Hepatocyte (in vitro differentiated cells): ENCODE measurements at places on chromosomes 1 and 21. TPM values are rescaled to one million over a fixed set of nuclear protein-coding genes. Genes with fewer than 3 reads are reported as not detected.

The KPRP gene
- not detected in 2 replicates for total RNA-seq

The THEM5 gene
- total RNA-seq: not detected in 2 replicates

The MORN1 gene
- 4.0 and 9.4 TPM in 2 replicates for total RNA-seq

The CACNA1E gene
- total RNA-seq: 1.7 and 1.8 TPM in 2 replicates

The ADGRB2 gene
- total RNA-seq: 6.0 and 10.5 TPM in 2 replicates

The C1orf74 gene
- total RNA-seq: 3.3 and 3.8 TPM in 2 replicates

The CD34 gene
- total RNA-seq: 0.90 and 2.4 TPM in 2 replicates

The ZC3H12A gene
- total RNA-seq: 30.8 and 30.9 TPM in 2 replicates

The FCGR1A gene
- total RNA-seq: 0.07 and 0.24 TPM in 2 replicates

The C4BPB gene
- 16.0 and 16.8 TPM in 2 replicates for total RNA-seq

DNA sequence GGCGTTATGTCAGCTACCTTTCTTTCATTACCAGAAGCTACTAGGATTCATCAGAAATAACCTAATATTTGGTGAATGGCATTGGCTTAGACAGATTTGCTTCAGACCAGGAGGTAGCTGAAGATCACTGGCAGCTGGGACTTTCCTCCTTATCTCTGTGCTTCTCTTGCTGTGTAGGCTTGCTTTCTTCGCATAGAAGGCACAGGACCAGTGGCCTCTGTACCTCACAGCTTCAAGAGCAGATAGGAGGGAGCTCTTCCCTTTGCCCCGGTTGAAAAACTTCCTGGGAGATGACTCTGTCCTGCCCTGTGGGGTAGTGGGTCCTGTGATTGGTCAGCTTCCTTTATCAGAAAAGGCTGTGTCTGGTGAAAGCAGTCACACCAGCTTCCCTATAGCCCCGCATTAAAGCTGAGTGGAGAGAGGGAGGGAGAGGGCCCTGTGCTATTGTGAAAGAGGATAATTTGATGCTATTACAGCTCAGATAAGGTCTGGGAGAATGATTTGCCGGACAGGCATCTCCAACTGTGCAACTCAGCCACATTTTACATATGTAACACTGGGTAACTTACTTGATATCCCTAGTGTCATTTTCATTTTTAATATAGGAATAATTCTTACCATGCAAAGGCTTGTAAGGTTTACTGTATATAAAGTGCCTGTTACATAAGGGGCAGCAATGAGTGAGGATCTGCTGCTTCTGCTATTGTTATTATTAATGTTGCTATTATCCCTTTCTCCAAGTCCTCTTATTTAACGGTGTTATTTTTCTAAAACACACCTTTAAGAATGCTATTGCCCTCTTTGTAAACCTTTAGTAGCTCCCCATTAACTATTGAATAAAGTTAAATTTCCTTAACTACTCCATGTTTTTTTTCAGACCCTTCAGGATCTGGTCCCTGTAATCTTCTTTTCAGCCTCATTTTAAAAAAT lies 31.6 kb downstream of the OSBPL9 start:
- peaks cover 5% of the 10 kb centered on the region for H3K4me1 ChIP-seq
- peak overlapping the region; percentile 76 for H3K27ac ChIP-seq
- no peaks in the 10 kb centered on the region for H3K27me3 ChIP-seq
- peak; percentile 81 for DNase-seq
- no peaks in the 10 kb centered on the region for H3K36me3 ChIP-seq

DNA sequence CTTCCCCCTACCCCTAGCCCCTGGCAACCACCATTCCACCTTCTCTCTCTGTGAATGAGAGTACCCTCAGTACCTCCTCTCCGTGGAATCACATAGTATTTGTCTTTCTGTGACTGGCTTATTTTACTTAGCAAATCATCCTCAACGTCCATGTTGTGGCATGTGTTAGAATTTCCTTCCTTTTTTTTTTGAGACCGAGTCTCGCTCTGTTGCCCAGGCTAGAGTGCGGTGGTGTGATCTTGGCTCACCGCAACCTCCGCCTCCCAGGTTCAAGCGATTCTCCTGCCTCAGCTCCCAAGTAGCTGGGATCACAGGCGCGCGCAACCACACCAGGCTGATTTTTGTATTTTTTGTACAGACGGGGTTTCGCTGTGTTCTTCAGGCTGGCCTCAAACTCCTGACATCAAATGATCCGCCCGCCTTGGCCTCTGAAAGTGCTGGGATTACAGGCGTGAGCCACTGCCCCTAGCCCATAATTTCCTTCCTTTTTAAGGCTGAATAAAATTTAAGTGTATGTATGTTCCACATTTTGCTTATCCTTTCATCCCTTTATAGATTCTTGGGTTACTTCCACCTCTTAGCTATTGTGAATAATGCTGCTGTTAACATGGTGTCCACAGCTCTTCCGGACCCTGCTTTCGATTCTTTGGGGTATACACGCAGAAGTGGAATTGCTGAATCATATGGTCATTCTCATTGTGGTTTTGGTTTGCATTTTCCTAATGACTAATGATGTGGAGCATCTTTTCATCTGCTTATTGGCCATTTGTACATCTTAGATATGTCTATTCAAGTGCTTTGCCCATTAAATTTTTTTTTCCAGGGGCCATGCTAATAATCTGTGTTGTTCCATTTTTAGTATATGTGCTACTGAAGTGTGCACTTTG lies 32.3 kb downstream of the ERRFI1 start:
- H3K27me3 ChIP-seq: no peaks in the 10 kb centered on the region
- H3K4me3 ChIP-seq: no peak overlapping the region
- no peak for DNase-seq
- no peaks in the 10 kb centered on the region for H3K4me1 ChIP-seq

DNA sequence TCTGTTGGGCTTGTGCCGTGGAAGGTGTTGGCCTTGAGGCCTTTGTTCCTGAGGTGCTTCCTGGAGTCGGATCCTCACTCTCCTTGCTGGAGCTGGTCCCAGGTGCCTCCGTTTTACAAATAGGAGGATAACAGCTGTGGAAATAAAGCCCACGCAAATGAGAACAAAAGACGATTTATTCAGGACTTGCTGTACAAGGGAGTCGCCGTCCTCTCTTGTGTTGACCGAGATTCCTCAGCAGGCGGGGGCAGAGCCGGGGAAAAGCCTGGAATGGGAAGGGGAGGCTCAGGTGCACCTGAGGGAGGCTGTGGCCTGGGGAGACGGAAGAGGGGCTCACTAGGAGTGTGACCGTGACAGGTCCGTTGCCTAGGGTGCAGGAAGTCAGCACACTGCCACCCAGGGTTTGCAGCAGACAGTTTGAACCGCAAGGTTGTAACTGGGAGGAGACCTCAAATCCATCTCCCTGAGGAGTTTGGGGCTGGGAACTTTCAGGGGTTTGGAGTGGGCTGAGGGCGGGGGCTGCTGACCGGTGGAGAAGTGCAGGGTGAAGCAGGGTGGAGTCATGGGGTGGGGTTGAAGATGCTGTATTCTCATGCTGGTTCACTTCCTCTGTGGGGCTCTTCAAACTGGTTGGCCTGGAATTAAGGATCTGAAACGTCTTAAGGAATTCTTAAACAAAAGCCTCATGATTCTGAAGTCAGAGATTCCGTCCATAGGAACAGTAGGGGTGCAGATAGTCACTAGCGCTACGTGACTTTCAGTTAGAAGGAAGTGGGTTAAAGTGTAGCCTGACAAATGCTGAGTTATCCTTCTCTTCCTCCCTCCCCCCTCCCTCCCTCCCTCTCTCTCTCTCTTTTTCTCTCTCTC lies 2.6 kb upstream of the CSTB start:
- H3K36me3 ChIP-seq: no peaks in the 10 kb centered on the region
- H3K4me1 ChIP-seq: peaks cover 8% of the 10 kb centered on the region
- H3K27ac ChIP-seq: peak overlapping the region; percentile 16
- no peaks in the 10 kb centered on the region for H3K27me3 ChIP-seq

- H3K4me1 ChIP-seq: peaks cover 7% of the 10 kb centered on the region
- no peaks in the 10 kb centered on the region for H3K27me3 ChIP-seq
- no peaks in the 10 kb centered on the region for H3K36me3 ChIP-seq
- H3K27ac ChIP-seq: no peak overlapping the region
- DNase-seq: no peak
These were observed 472.9 kb upstream of the RUNX1 start for GRCh38 chr21:35521852-35522505.

DNA sequence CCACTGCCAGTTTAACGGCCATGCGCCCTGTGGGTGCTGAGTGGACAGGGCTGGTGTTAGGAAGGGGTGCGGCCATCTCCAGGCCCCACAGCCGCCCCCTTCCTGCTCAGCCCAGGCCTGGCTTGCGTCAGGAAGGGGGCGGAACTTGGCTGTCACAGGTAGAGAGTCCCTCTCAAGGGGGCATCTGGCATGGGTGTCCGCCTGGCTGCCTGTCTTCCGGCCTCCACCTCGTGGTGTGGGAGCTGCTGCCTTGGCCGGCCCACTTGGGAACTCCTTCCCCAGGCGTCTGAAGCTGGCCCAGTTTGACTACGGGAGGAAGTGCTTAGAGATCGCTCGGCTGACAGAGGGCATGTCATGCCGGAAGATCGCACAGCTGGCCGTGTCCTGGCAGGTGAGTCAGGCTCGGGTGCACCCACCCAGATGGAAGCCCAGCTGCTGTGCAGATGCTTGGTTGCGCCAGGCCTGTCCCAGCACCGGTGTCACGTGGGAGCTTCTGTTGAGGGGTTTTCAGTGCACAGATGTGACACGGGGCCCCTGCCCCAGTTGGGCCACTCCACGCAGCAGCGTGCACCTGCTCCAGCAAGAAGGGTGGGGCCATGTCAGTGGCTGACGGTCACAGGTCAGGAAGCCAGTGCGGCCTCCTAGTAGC lies 9.1 kb upstream of the ATAD3B start:
- H3K36me3 ChIP-seq: no peaks in the 10 kb centered on the region
- DNase-seq: no peak
- no peaks in the 10 kb centered on the region for H3K4me1 ChIP-seq
- no peaks in the 10 kb centered on the region for H3K27me3 ChIP-seq

DNA sequence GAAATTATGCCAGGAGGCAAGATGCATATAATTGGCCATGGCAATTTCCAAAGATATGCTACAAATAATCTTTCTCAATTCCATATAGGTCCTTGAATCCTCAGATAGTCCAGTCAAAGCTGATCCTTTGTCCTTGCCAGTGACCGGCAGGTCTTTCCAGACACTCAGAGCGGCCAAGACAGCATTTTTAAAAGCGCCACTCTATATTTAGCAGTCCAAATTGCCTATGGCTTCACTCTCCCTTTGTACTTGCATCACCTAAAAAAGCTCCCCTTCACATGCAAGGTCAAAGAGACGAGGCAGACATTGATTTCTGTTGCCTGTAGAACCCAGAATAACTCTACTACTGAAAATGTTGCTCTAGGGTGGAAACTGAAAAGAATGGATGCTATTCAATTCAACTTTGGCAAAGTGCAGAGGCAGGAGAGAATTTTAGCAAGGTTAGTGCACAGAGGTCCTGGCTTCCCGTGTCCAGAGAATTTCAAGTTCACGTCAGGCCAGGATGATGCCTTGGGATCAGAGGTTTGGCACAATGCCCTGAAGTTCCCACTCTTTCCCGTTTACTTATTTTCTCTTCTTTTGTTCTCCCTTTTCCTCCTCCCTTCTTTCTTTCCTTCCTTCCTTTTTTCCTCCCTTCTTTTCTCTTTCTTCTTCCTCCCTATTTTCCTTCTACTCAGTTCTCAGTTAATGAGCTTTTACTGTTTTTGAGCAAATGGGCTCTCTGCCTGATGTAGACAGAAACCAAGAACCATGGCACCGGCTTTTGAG lies 108.5 kb downstream of the KCNK1 start:
- H3K27me3 ChIP-seq: no peaks in the 10 kb centered on the region
- H3K27ac ChIP-seq: no peak overlapping the region

- H3K27ac ChIP-seq: no peak overlapping the region
- no peaks in the 10 kb centered on the region for H3K36me3 ChIP-seq
- H3K4me1 ChIP-seq: peaks cover 14% of the 10 kb centered on the region
- H3K27me3 ChIP-seq: no peaks in the 10 kb centered on the region
These were observed 139.7 kb upstream of the ERRFI1 start for GRCh38 chr1:8165595-8166360.

- no peak for DNase-seq
- no peak overlapping the region for H3K27ac ChIP-seq
- H3K4me1 ChIP-seq: peaks cover 7% of the 10 kb centered on the region
These were observed 24.7 kb upstream of the RAB3GAP2 start for GRCh38 chr1:220296981-220297380.

- H3K27me3 ChIP-seq: no peaks in the 10 kb centered on the region
- DNase-seq: no peak
- no peak overlapping the region for H3K4me3 ChIP-seq
These were observed 130.8 kb downstream of the FAF1 start for GRCh38 chr1:50829014-50829958.

DNA sequence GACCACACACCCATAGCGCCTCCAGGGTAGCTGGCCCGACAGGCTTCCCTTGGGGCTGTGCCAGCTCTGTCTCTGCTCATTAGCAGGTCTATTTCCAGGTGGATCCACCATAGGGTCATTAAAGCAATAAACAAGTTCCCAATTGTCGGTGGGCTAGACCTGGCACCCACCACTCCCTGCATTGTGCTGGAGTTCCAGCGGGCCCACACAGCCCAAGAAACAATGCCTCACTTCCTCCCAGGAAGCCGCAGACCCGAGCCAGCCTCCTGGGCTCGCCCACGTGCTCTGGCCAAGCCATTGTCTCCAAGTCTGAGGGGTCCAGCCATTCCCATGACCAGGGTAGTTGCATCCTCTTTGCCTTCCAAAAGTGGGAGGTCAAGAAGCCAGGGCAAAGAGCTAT lies 27.5 kb upstream of the SOX13 start:
- no peak overlapping the region for H3K27ac ChIP-seq
- H3K4me1 ChIP-seq: no peaks in the 10 kb centered on the region
- no peak overlapping the region for H3K4me3 ChIP-seq
- DNase-seq: no peak
- H3K27me3 ChIP-seq: no peaks in the 10 kb centered on the region

- H3K27me3 ChIP-seq: peaks cover 6% of the 10 kb centered on the region
- H3K27ac ChIP-seq: no peak overlapping the region
- H3K4me3 ChIP-seq: no peak overlapping the region
- no peak for DNase-seq
- no peaks in the 10 kb centered on the region for H3K36me3 ChIP-seq
These were observed 62.9 kb upstream of the TMPRSS2 start for GRCh38 chr21:41570791-41571355.

DNA sequence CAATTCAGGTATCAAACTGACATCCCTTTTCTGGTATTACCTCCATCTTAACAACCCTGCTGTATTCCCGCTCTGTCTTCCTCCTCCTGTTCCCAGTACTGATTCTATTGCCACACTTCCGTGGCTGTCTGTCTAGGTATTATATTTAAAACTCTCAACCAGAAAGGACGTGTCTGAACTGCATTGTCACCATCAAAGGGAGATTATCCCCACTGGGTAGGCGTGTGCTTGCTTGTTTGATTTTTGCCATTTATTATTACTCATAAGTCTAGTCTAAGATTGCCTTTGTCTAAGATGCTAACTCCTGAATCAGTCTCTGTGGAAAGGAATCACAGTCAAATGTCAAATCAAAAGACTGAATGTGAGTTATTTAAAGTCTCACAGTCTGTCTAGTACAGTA lies 650.1 kb downstream of the KCNT2 start:
- no peak overlapping the region for H3K4me3 ChIP-seq
- H3K27me3 ChIP-seq: no peaks in the 10 kb centered on the region
- H3K27ac ChIP-seq: no peak overlapping the region
- H3K4me1 ChIP-seq: no peaks in the 10 kb centered on the region
- no peak for DNase-seq
